Panc1 (cell line): ENCODE measurements at places on chromosomes 7 and 10. TPM values are rescaled to one million over a fixed set of nuclear protein-coding genes. Genes with fewer than 3 reads are reported as not detected.

DNA sequence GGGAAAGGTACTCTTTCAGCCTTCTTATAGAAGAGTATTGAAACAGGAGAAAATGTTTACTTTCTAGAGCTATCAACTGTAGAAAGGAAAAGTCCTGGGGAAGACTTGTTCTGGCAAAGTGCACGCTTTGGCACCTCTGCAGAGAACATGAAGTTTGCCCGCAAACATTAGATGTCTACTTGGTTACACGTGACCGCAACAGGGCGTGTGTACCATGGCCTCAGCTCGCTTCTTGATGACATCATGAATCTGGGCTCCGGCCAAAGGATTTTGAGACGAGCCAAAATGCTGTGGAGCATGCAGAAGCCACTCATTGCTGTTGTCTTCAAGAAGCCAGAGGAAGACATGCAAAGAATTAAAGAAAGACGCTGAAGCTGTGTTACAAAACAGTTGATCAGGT lies 8.6 kb upstream of the TAS2R60 start:
- no peak overlapping the region for H3K27ac ChIP-seq
- DNase-seq, result no peak
- H3K36me3 ChIP-seq, result no peaks in the 10 kb centered on the region

- DNase-seq, result no peak
- H3K4me3 ChIP-seq, result no peak overlapping the region
- H3K4me1 ChIP-seq, result no peaks in the 10 kb centered on the region
- H3K27me3 ChIP-seq, result no peaks in the 10 kb centered on the region
- H3K36me3 ChIP-seq, result no peaks in the 10 kb centered on the region
Measured at GRCh38 chr10:111319866-111320265, 243.0 kb downstream of the ADRA2A start.

DNA sequence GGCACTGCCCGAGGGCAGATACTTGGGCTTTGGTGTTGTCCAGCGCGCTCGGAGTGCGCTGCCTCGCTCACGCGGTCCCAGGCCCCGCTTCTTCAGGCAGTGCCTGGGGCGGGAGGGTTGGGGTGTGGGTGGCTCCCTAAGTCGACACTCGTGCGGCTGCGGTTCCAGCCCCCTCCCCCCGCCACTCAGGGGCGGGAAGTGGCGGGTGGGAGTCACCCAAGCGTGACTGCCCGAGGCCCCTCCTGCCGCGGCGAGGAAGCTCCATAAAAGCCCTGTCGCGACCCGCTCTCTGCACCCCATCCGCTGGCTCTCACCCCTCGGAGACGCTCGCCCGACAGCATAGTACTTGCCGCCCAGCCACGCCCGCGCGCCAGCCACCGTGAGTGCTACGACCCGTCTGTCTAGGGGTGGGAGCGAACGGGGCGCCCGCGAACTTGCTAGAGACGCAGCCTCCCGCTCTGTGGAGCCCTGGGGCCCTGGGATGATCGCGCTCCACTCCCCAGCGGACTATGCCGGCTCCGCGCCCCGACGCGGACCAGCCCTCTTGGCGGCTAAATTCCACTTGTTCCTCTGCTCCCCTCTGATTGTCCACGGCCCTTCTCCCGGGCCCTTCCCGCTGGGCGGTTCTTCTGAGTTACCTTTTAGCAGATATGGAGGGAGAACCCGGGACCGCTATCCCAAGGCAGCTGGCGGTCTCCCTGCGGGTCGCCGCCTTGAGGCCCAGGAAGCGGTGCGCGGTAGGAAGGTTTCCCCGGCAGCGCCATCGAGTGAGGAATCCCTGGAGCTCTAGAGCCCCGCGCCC lies at the start of gene NPY:
TSS of gene NPY (plus strand) at position 294 of the 802 bp plus-strand sequence. CDS start 1,051 bp downstream, outside the sequence.
- DNase-seq, result no peak
- H3K27me3 ChIP-seq, result peaks cover 35% of the 10 kb centered on the region
- H3K4me1 ChIP-seq, result peaks cover 3% of the 10 kb centered on the region; the same call in 1 of the 2 replicates
- H3K36me3 ChIP-seq, result no peaks in the 10 kb centered on the region
- H3K4me3 ChIP-seq, result peak within 1 kb of the TSS; percentile 12; the same call in 1 of the 2 replicates

DNA sequence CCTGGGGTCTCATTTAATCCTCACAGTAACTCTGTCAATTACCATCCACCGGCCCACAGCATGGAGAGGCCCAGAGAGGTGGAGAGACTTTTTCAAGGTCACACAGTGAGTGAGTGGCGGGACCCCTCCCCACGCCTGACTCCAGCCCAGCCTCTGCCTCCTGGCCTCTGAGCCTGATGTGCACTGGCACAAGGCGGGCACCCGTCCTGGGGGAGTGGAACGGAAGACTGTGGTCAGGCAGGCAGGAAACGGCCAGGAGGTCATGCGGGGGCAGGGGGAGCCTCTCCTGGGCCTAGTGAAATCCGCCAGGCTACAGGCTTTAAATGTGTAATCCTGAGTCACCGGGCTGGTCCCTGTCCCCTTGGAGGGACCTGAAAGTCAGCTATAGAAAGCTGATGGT lies 32.2 kb downstream of the ZCCHC24 start:
- DNase-seq, result no peak
- H3K27me3 ChIP-seq, result no peaks in the 10 kb centered on the region
- no peaks in the 10 kb centered on the region for H3K4me1 ChIP-seq
- H3K4me3 ChIP-seq, result no peak overlapping the region
- H3K36me3 ChIP-seq, result no peaks in the 10 kb centered on the region

DNA sequence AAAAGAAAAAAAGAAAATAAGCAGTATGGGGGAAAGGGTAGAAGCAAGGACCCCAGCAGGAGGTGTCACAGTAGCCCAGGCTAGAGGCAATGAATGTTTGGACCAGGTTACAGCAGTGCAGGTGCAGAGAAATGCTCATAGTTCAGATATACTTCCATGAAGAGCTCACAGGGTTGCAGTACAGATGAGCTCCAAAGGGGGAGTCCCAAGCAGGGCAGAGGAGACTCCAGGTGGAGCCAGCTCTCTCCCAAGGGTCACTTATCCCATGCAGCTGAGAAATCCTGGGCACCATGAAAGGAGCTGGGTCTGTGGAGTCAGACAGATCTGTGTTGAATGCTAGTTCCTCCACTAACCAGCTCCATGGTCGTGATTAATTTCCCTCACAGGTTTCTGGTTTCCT lies 174.9 kb downstream of the C7orf25 start:
- H3K36me3 ChIP-seq, result no peaks in the 10 kb centered on the region
- no peak overlapping the region for H3K27ac ChIP-seq
- no peaks in the 10 kb centered on the region for H3K27me3 ChIP-seq
- DNase-seq, result no peak
- H3K4me1 ChIP-seq, result no peaks in the 10 kb centered on the region

DNA sequence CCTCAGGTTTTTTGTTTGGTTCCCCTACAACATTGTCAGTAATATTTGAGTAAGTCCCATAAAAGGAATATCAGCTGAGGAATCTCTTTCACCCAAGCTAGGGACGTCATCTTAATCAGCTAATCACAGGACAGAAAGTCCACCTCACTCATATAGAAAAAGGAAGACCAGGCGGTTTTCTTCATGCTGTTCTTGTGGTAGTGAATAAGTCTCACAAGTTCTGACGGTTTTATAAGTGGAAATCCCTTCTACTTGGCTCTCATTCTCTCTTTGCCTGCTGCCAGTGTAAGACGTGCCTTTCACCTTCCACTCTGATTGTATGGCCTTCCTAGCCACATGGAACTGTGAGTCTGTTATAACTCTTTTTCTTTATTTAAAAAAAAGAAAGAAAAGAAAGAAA lies 308.1 kb upstream of the PFKP start:
- no peaks in the 10 kb centered on the region for H3K36me3 ChIP-seq
- DNase-seq, result no peak

- no peak overlapping the region for H3K27ac ChIP-seq
- no peak for DNase-seq
- H3K4me3 ChIP-seq, result no peak overlapping the region
- H3K36me3 ChIP-seq, result no peaks in the 10 kb centered on the region
Measured at GRCh38 chr10:124138195-124138882, 44.9 kb upstream of the CHST15 start.

GRCh38 chr10:114482480-114483304 lies 78.4 kb upstream of the AFAP1L2 start:
- no peak overlapping the region for H3K27ac ChIP-seq
- H3K36me3 ChIP-seq, result peaks cover 8% of the 10 kb centered on the region; the same call in 1 of the 2 replicates
- DNase-seq, result no peak
- H3K4me1 ChIP-seq, result 0 out of 2 replicates have a peak, but pooled peaks cover 2% of the 10 kb centered on the region

DNA sequence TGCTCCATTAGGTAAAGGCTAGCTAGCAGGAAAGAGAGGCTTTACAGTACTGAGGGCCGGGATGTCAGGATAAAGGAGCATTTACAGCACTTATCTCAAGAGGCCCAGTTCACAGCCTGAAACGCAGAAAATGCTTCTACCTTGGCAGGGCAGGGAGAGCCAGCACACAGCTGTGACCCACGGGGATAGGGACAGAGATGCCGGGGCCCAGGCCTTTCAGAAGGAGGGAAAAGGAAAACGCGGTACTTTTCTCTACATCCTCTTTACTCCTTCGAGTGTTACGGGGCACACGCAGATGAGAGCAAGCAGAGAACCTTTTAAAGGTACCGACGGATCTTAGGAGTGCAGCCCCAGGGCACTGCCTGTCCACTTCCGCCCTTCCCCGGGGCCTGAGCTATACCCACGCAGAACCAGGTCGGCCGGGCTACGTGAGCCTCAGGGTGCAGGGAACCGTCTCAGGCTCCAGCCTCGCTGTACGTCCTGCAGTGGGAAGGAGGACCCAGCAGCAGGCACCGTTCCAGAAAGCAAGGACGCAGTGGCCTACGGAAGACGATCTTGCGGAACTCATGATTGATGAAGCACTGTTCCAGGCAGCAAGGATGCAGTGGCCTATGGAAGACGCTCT lies 232.3 kb downstream of the ELFN1 start:
- H3K36me3 ChIP-seq, result no peaks in the 10 kb centered on the region
- H3K4me1 ChIP-seq, result no peaks in the 10 kb centered on the region
- H3K27me3 ChIP-seq, result no peaks in the 10 kb centered on the region
- no peak overlapping the region for H3K4me3 ChIP-seq
- no peak for DNase-seq

- peaks cover 99% of the 10 kb centered on the region for H3K4me1 ChIP-seq
- H3K27me3 ChIP-seq, result no peaks in the 10 kb centered on the region
- DNase-seq, result no peak
Measured at GRCh38 chr10:79084972-79085597, 16.3 kb downstream of the ZMIZ1 start.

DNA sequence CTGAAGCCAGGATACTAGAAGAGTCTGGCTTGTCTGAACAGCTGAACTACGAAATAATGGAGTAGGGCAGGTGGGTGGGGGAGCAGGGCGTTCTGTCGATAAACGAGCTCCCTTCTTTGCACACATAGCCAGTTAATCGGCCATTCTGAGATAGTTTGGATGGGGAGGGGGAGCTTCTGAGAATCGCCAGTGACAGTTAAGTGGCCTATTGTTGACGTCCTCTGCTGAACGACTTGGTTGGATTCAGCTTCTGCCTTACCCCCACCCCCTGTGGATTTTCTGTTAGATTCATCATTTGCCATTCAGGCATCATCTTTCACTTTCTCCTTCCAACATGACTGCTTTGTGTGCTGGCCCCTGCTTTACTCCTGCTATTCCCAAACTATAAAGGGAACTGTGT lies 520 bp downstream of the CPA5 start:
- no peaks in the 10 kb centered on the region for H3K4me1 ChIP-seq
- no peaks in the 10 kb centered on the region for H3K36me3 ChIP-seq
- DNase-seq, result no peak
- H3K27ac ChIP-seq, result no peak overlapping the region

- peak; percentile 18 for DNase-seq
- no peaks in the 10 kb centered on the region for H3K27me3 ChIP-seq
- peak overlapping the region; percentile 67 for H3K4me3 ChIP-seq
- H3K27ac ChIP-seq, result peak overlapping the region; percentile 91
- peaks cover 9% of the 10 kb centered on the region for H3K4me1 ChIP-seq
Measured at GRCh38 chr10:122981066-122981464, 864 bp downstream of the PSTK start.

DNA sequence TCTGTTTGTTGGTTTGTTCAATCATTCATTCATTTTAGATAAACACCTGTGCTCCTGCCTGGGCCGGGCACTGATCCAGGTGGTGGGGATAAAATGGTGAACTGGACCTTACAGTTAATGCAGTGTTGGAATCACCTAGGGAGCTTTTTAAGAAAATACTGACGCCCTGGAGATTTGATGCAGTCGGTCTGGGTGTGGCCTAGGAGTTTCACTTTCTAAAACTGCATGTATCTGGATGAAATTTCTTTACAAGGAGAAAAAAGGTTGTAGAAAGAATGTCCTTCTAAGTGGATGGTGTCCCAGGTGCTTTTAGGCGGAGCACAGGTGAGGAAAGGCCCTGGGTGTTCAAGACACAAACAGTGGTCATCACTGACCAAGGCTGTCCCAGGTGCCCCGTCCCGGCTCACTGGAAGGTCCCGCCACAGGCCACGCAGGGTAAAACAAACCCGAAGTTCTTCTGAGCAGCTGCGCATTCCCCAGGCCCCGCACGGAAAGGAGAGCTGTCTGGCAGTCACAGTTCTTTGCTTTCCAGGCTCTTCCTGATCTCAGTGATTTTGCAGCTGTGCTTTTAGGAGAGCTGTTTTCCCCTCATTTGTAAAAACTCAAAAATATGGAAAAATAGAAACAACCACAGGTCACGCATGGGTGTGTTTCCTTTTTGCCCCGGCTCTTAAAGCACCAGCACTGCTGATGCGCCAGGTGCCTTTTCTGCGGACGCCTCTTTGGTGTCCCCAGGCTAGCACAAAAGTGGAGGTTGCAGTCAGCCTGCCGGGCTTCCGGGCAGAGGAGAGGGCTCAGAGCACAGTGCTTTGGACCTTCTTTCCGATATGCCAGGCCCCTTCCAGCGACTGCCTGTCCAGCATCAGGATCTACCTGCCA lies 161.9 kb downstream of the GRK5 start:
- no peak overlapping the region for H3K27ac ChIP-seq
- DNase-seq, result no peak
- H3K4me3 ChIP-seq, result no peak overlapping the region
- peaks cover 5% of the 10 kb centered on the region; the same call in 1 of the 2 replicates for H3K4me1 ChIP-seq

- H3K27ac ChIP-seq, result no peak overlapping the region
- H3K36me3 ChIP-seq, result peaks cover 13% of the 10 kb centered on the region
- no peak for DNase-seq
- no peak overlapping the region for H3K4me3 ChIP-seq
- H3K4me1 ChIP-seq, result no peaks in the 10 kb centered on the region
Measured at GRCh38 chr10:92483539-92483938, 90.4 kb downstream of the IDE start.

DNA sequence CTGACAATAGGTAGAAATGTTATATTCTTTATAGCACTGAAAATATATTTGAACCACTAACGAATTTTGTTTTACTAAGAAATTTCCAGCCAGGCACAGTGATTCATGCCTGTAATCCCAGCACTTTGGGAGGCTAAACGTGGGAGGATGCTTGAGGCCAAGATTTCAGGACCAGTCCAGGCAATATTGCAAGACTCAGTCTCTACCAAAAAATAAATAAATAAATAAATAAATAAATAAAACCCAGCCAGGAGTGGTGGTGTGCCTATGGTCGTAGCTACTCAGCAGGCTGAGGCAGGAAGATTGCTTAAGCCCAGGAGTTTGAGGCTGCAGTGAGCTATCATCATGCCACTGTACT lies 39.8 kb downstream of the PIP4K2A start:
- H3K4me3 ChIP-seq, result no peak overlapping the region
- peaks cover 23% of the 10 kb centered on the region for H3K4me1 ChIP-seq
- DNase-seq, result no peak

Gene OR2A5
- total RNA-seq, result not detected

Gene TUBAL3
- not detected for total RNA-seq

Gene AOC1
- total RNA-seq, result 0.15 TPM

Gene OR6B1
- total RNA-seq, result not detected

Gene PROSER2
- total RNA-seq, result 4.1 TPM

Gene AOAH
- total RNA-seq, result 0.31 TPM

Gene EPO
- not detected for total RNA-seq
